ENCODE measurements at places on chromosomes 5 and 9.

DNA sequence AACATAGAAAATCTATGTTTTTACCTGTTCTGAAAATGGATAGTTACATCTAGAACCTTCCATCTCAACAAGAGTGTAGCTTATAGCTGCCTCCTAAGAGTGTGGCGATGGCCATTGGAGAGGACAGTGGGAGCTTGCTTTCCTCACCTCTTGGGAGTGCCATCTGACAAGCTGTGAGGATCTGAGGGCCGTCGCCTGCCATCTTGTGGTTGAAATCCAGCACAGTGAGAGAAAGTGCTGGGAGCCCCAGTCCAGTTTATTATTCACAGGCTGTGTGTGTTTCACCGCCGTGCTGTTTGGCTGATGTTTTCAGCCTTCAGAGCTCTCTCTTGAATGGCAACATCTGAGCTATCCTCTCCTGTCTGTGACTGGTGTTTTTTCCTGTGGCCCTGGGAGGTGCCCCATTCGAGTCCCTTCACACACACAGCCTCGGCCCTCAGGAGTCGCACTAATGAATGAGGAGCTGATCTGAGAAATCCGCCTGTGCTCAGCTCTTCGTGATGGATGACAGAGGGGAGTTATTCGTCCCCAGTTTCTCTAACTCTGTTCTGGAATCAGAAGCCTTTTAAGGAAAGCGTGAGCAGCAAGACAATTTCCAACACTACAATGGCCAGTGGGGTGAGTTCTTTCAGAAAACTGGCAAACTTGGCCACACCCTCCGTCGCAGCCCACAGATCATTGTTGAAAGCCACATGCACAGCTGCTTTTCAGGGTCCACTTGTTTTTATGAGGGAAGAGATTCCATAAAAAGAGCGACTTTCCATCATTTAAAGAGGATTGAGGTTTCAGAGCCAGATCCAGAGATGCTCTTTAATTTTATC lies 170.3 kb downstream of the PDZD2 start:
- no peak for DNase-seq

DNA sequence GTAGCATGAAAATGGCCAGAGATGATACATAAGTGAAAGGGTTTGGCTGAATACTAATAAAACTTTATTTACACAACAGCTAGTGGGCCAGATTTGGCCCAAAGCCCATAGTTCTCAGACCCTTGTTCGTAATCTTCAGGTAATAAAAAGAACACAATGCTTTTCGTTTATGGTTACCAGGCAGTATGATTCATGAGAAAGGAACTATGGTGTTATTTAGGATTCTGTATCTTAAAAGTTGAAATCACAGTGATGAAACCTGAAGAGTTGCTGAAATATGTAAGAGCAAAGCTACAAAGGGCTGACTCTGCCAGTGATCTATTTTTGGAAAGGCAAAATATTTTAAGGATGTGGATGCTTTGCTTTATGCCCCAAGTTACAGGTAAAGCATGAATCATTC lies 192.7 kb downstream of the SMC2 start:
- DNase-seq: no peak

- no peak for DNase-seq
Measured at GRCh38 chr5:151005950-151006576, 14.3 kb upstream of the GPX3 start.

- no peak for DNase-seq
Measured at GRCh38 chr9:95777136-95777535, 98.4 kb upstream of the ERCC6L2 start.

DNA sequence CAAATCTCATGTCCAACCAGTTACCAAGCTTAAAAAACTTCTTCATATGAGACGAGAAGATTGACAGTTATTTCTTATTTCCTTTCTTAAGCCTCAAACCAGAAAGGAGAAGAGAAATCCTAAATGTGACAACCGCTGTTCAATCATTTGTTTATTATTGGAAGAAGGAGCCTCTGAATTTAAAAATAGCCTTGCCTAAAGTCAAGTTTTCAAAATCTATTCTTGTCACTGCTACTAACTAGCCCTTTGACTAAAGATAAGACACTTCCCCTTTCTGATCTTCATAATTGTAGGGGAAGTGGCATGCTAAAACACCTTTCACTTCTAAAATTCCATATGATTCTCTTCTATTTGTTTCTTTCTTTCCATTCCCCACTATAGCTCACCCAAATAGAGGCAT lies 106.2 kb upstream of the EMB start:
- no peak for DNase-seq

DNA sequence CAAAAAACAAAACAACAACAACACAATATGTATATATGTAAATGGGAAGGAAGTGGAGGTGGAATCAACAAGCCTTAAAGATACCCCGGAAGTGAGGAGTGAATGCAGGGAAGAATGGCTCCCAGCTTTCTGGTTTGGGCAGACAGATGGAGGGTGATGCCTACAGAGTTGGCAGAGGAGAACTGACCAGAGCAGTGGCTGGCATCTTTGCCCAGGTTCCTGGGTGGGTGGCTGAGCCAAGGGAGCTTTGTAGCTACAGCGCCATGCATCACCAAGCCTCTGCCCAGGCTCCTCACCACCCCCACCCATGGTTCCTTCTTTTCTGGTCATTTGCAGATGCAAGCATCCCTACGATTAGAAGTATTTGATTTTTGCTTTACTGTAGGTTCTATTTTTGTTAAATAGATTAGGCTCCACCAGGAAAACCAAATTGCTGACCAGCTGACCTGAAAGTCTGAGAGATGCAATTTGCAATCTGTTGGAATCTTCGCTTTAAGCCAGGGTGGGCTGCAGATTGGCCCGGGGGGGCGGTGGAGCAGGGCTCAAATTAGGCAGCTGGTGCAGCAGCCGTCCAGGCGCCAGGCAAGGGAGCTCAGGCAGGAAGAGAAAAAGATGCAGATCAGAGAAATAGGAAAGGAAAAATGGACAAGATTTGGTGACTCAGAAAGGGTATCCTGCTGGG lies 163.3 kb upstream of the TBC1D2 start:
- DNase-seq: no peak

DNA sequence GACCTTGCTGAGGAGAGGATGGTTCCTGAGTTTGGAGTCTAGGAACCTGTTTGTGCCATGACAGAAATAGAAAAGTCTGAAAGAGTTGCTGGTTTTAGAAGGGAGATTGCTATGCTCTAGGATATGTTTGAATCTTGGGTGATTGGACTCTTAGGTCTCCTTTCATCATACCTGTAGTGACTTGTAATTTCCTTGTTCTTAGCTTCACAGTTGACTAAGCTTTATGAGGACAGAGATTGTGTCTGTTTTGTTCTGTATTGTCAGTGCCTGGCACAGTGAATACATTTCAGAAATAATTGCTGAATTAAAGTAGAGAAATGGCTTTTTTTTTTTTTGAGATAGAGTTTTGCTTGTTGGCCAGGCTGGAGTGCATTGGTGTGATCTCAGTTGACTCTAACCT lies 31.5 kb downstream of the GAPVD1 start:
- no peak for DNase-seq

GRCh38 chr5:9042241-9042640 lies 503.6 kb downstream of the SEMA5A start:
- DNase-seq: no peak

DNA sequence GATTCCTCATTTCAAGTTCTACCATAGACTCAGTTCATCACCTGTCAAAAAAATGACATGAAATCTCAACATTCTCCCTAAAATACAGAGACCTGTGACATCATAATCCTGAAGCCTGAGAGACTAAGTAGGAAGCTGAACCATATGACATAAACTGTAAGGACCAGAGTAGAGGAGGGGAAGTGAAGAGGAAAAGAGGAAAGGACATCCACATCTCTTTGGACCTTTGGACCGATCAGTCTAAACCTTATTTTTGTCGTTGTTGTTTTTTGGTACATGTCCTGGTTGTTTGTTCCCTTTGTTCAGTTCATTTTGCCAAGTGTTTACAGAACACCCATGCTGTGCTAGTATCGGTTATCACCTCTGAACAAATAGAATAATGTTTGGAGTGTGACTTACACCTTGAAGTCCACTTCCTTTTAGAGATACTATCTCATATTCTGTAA lies 41.9 kb downstream of the LURAP1L start:
- DNase-seq: no peak

DNA sequence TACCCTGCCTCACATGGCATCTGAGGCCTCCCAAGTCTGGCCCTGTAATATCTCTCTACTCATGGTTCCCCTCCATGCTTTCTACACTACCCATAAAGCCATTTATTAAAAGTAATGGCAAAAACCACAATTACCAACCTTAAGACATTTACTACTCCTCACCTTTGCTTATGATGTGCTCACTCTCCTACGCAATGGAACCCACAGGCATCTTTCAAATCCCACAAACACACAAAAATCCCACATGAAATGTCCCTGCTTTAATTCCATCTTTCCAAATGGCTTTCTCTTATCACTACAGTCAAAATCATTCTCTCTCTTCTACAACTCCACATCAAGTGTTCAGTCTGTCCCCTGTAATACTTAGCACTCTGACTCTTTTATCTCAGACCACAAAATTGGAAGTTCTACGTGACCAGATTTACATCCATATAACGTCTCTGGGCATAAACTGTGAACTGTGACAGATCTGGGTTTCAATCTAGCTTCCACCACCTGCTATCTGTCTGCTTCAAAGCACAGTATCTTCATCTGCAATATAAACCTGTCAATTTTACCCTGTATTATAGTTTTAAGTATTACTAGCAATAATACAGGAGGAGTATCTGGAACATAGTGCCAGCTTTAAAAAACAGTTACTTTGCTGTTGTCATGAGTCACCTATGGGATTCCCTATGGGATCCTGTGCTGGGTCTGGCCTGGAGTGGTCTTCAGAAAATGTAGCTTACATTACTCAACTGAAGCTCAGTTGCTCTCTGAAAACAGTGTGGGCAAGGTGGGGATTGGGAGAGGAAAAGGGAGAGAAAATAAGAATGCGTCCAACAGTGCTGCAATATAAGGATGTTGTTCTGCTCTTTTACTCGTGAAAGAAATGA lies 137.1 kb upstream of the TRIM32 start:
- DNase-seq: no peak

Data from activated CD4-positive, alpha-beta T cell treated with anti-CD3 and anti-CD28 coated beads, Interleukin-2, amount 50 U/mL, for 24 hours (primary cell).